HFFc6 (cell line): ENCODE measurements at places on chromosomes 7 and 10.

GRCh38 chr10:104318326-104318725, 19.9 kb downstream of the ITPRIP start:
- DNase-seq, result no peak

- no peak for DNase-seq
Measured at GRCh38 chr10:69055241-69055640, 32.7 kb upstream of the SRGN start.

- DNase-seq, result no peak
Measured at GRCh38 chr10:47206449-47207280, 93.3 kb upstream of the GDF10 start.

GRCh38 chr10:80614576-80615416, 77.1 kb downstream of the SH2D4B start:
- no peak for DNase-seq

DNA sequence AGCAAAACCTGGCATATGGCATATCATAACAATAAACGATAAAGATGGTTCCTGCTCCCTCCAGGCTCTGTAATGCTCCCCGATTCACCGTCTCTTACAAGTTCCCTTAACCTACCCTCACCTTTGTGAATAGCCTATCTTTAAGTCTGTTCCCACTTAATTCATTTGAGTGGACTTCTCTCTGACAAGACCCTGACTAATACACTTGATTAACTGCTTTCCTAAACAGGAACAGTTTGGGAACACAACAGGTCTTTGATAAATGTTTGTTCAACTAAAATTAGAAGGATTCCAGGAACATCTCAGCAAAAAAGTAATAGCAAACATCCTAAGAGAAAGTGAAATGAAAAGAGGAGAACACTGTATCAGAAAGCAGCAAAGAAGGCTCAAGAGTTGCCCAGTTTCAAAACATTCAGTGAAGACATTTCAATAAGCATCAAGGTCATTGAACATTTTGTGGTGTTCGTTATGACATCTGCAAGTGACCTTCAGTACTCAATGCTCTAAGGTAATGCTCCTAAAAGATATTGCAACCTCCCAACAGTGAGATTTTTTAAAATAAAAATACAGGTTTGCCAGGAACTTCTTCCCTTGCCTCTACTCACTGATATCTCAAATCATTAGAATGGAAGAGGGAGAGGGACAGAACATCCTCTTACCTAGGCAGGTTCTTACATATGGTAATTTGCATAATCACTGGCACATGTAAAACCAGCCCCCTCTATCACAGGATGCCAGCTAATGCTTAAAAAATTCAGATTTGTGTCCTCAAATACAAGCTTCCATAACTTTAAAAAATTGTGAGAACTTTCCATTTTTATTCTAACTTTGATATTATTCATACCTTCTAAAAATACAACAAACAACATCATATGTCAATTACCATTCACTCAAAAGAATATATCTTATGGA, 11.4 kb upstream of the ARHGAP12 start:
- no peak for DNase-seq

DNA sequence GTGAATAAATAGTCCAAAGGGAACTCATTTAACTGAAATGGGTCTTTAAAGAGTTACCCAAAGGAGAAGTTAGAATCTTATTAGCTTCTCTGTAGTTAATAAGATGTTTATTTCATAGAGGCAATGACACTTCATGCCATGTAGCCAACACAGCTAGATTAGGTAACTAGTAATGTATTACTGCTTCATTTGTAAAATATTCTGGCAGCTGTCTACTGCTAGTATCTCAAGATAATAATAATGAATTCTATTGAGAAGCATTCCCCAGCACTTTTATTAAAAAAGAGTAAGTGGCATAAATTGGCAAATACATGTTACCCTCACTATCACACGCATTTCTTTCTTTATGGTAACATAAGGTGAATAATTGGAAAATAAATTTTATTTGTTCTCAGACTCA, 10.1 kb downstream of the PAPSS2 start:
- DNase-seq, result no peak

- no peak for DNase-seq
Measured at GRCh38 chr7:36929791-36930190, 205.5 kb upstream of the AOAH start.

GRCh38 chr10:25575343-25575742, 358.7 kb upstream of the MYO3A start:
- no peak for DNase-seq

- peak; percentile 82 for DNase-seq
Measured at GRCh38 chr10:3526727-3527501, 258.1 kb downstream of the KLF6 start.

DNA sequence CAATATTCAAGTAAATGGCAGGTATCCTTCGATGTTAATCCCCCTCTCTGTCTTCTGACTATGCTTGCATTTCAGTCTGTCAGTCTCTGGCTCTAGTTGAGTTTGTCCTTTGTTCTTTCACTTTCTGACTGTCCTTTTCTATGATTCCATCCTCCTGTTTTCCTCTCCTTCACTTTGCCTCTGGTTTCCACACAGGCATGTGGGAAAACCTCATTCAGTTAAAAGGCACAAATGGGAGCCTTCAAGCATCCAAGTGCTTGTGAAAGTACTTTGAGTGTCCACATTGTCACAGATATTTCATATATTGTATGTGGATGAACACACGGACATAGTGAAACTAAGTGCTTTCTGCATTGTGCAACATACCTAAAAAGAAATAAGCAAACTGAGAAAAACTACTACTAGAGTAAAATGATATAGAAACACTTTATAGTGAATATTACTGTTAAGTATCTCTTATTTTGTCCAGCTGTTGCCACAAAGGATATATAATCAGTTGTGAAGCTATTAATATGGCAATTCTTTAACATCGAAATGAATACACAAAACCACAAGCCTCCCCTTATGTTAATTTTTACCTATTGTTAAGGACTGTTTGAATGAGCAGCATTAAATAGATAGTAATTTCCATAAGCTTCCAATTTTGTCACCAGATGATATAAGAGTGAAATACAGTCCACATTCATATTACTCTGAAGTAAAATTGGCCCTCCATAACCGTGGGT, 71.7 kb downstream of the NRBF2 start:
- no peak for DNase-seq

DNA sequence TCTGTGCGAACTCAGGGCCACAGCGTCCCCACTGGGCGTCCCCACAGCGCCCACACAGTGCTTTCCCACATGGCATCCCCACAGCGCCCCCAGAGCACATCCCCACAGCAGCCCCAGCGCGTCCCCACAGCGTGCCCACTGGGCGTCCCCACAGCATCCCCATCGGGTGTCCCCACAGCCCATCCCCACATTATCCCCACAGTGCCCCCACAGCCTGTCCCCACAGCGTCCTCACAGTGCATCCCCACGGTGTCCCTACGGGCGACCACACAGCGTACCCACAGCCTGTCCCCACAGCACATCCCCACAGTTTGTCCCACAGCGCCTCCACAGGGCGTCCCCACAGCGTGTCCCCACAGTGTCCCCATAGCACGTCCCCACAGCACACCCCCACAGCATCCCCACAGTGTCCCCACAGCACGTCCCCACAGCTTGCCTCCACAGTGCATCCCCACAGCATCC, 131.6 kb downstream of the ACTR3B start:
- no peak for DNase-seq

DNA sequence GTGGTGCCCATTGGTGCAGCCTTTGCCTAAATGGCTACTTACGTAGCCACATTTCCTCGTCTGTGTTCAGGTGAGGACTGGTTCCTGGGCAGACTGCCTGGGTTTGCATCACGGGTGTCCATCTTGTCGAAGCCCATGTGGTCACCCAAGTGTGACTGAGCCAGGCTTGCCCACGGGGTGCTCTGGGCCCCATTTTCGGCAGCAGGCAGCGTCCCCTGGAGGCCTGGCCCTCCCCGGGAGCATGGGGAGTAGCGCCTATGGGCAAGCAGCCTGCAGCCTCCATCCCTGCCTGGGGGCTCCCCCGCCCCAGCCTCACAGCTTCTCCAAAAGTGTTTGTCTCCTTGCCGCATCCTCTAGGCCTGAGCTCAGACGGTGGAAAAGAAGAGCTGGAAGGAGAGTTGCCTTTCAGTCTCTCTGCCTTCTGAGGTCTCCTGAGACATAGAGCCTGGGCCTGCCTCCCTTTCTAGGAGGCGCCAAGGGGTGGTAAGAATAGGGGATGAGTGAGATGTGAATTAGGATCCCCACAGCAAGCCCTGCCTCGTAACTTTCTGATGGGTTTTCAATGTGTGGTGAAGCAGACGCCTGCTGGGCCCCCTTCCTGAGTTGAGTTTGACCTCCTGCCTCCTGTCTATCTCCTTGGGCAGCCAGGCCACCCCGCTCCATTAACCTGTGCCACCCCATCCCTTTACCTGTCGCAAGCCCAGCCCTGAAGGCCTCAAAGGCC, 42.7 kb downstream of the HTRA1 start:
- DNase-seq, result no peak

DNA sequence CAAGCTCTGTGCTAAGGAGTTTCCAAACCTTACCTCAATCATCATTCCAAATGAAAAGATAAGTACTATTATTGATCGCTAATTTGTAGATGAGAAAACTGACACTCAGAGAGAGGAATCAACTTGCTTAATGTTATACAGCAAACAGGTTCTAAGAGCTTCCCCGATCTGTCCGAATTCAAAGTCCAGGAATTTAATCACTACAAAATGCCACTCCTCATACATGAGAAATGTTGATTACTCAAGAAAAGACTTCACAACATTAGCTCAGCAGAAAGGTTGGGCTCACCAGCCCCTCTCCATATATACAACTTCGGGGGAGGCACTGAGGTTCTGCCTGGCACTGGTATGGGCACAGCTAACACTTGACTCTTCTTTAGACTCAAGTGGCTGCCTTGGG, 80.7 kb downstream of the SLC16A9 start:
- no peak for DNase-seq

- DNase-seq, result no peak
Measured at GRCh38 chr10:73627300-73627699, 14.0 kb downstream of the MYOZ1 start.
